Stimulated activated CD8-positive, alpha-beta memory T cell treated with anti-CD3 and anti-CD28 coated beads, Interleukin-7, amount 100 ng/mL, for 1 hour (primary cell): ENCODE measurements at places on chromosomes 1 and 21.
A peak's percentile ranks its signal among the peaks of the same experiment; 100 is the strongest.

- DNase-seq, result no peak
Measured at GRCh38 chr1:39540504-39541031, 36.0 kb downstream of the PABPC4 start.

DNA sequence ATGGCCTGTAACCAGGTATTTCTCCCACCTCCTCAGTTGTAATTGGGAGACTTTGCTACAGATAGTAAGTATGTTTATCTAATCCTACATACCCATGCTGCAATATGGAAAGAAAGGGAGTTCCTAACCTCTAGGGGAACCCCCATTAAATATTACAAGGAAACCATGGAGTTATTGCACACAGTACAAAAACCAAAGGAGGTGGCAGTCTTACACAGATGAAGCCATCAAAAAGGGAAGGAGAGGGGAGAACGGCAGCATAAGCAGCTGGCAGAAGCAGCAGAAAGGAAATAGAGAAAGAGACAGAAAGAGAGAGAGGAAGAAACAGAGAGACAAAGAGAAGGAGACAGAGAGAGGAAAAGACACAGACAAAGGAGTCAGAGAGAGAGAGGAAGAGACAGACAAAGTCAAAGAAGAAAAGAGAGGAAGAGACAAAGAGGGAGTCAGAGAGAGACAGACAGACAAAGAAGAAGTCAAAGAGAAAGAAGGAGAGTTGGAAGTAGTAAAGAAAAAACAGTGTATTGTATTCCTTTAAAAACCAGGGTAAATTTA lies 142.9 kb downstream of the FASLG start:
- no peak for DNase-seq

DNA sequence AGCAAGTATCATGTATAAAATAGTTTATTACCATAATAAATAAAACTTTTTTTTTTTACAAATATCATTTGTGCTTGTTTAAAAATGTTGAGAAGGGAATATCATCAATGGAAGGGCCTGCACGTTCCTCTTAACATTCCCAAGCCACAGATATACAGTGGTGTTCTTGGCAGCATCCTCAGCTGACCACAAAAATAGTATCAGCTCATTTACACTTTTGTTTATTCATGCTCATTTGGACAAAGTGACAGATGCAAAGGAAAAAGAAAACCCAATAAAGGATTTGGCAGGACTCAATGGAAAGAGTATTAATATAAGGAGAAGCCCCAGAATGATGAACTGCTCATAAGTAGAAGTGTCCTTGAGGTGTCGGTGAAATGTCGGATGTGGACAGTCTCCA lies 349.6 kb downstream of the HHAT start:
- no peak for DNase-seq

- no peak for DNase-seq
Measured at GRCh38 chr1:9787702-9788101, 36.1 kb downstream of the CLSTN1 start.

GRCh38 chr1:230922620-230923019 lies 54.3 kb upstream of the C1orf198 start:
- DNase-seq, result no peak

GRCh38 chr21:14572204-14572780 lies 26.2 kb upstream of the SAMSN1 start:
- DNase-seq, result no peak

DNA sequence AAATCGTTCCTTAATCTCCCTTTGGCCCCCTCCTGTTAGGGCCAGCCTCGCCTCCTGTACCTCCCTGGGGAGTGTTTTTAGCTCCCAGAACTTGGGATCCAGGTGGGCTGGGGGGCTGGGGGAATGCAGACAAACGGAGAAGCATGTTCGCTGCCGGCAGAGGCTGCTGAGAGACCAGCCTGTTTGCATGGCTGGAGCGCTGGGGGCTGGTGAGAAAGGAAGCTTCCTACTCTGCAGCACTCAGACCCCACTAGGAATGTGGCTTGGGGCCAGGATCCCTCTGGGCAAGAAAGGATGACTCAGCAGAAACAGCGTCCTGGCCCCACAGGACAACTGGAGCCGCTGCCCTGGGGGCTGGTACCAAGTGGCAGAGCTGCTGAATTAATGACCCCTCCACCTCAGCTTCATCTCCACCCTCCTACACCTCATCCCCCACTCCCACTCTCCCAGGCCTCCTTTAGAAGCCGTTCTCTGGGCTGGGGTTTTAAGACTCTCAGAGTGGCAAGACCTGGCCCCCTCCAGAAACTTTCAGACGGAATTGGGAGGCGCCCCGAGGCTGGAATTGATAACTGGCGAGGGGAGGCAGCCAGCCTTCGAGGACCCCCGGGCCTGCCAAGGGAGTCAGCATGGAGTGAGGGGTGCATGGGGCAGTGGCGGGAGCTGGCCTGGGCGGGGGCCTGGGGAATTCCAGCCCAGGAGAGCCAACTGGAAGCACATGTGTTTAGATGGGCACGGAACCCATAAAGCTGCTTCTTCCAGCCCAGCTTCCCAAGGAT lies 28.5 kb upstream of the EPS8L3 start:
- DNase-seq, result no peak

GRCh38 chr1:188089461-188089860 lies 1260.7 kb downstream of the PLA2G4A start:
- no peak for DNase-seq

GRCh38 chr1:159071970-159072582 lies 4.5 kb downstream of the AIM2 start:
- DNase-seq, result no peak

GRCh38 chr1:107477233-107477632 lies 336.4 kb downstream of the NTNG1 start:
- DNase-seq, result no peak

DNA sequence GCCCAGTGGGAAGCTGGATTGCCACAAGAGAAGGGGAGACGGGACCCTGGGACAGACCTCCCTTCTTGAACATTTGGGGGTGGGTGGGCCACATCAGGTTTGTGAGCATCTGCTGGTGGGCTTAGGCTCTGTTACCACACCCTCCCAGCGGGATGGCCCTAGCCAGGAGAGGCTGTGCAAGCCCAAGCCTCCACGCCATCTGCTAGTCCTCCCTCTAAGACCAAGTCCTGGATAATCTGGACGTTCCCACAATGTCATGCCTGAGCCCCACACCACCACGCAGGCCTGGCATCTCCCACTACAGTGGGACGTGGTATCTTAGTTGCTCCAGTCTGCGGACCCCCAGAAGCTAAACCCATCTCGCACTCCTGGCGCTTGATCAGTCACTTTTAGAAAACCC lies 3.7 kb upstream of the IBA57 start:
- no peak for DNase-seq

GRCh38 chr21:45405819-45406762 lies 1.1 kb downstream of the COL18A1 start:
- DNase-seq, result no peak

DNA sequence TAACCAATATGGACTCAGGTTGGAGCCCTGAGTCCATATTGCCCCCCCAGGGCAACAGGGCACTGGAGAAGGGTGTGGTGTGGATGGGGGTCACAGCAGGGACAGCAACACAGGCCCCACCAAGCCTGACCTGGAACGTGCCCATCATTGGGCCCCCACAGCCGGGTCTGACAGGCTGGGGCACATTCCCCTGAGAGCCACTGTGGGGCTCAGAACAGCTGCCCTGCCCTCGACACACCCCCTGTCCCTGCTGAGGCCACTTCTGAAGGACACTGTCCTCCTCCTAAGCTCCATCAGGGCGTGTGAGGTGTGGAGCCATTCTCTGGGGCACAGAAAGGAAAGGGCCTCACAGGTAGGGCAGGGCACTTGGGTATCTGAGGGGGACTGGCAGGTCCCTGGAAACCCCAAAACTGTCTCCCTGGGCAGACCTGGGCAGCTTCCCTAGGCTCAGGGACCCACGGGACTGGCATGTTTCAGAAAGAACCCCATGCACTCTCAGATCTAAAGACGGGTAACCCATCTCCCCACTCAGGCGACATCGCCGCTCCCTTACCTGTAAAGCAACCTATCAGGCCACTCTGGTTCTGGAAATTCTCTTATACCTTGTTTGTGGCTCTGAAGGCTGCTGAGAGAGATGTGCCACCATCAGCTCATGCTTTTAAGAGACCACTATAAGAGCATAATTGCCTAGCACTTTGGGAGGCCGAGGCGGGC lies 95.5 kb downstream of the DMRTB1 start:
- DNase-seq, result no peak

DNA sequence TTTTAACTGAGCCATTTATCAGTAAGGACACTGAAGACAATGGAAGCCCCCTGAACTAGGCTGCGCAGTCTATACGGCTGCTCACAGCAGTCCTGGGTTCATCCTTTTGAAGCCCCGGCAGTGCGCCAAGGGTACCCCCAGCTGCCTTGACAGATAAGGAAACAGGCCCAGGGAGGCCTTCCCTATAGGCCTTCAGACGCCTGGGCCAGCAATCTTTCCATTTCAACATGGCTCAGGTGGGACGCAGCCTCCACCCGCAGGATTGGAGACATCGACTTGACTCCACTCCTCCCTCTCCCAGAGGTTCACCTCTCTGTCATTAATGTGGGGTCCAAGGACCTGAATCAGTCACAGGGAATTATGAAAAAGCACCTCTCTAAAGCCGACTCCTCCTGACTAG lies 2.8 kb upstream of the LYPD8 start:
- DNase-seq, result no peak

GRCh38 chr1:101002551-101002950 lies 23.0 kb downstream of the DPH5 start:
- DNase-seq, result no peak

GRCh38 chr1:46370214-46370633 lies 23.9 kb upstream of the FAAH start:
- DNase-seq, result no peak

- peak; percentile 30 for DNase-seq
Measured at GRCh38 chr1:156571919-156572662, at the start of gene IQGAP3. TSS of gene IQGAP3 (minus strand) at chr1:156572565. CDS start at chr1:156572529, 36 bp downstream.

GRCh38 chr1:94237291-94238226 lies at the start of gene ARHGAP29:
TSS of gene ARHGAP29 (minus strand) at chr1:94237584. CDS start at chr1:94231611, 5,973 bp downstream.
- no peak for DNase-seq

- no peak for DNase-seq
Measured at GRCh38 chr1:171226747-171227370, 21.4 kb upstream of the FMO1 start.

DNA sequence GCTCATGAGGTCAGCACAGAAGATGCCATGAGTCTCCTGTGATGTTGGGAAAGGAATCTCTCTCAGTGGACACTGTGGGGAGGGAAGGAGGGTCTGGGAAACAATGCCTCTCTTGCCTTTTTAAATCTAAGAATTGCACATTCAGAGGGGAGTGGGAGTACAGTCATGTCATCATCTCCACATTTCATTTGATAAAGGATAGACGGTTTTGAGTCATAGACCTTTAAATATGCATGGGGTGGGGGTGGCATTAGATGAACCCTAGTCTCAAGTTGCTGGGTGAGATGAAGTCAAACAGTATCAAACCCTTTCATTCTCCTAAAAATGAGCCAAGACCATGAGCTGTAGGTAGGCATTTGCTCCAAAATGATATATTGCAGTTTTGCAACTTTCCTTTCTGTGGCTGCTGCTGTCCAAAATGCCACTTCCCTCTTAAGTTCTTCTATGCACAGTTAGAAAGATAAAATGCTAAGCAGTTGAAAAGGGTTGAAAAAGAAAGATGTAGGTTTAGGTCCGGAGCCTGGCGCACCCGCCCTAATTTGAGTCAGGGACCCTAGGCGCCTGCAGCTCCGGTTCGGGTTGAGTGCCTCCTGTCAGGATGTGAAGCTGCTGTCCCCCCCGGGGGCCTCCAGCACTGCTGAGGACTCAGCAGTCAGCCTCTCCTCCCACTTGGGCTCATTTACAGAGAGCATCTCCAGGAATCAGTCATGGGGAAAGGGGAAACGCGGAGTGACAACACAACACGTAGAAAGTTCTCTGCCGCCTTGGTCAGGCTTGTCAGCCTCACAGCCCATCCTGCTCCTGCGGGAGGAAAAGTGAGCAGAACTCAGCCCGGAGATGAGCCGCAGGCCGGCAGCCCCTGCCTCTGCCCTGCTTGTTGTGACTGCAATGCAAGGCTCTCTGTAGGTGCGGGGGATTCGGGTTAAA lies 479.3 kb upstream of the RUNX1 start:
- DNase-seq, result no peak

DNA sequence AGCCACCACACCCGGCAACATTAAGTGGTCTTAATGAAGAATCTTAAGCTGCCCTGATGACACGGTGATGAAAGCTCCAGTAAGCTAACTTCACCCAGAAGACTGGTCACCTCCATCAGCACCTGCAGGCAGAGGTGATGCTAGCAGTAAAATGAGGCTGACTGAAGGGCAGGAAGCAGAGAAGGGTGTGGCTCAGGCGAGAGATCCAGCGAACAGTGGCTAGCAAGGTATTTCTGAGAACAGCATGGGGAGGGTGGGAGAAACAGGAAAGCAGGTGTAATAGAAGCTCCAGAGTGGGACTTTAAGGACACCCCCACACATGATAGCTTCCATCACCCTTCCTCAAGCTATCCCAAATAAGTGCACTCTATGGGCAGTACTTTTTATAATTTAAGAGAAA lies 15.9 kb upstream of the DISP1 start:
- no peak for DNase-seq

- no peak for DNase-seq
Measured at GRCh38 chr1:212737559-212737958, 37.9 kb upstream of the BATF3 start.
